Bronchial epithelial cell (primary cell): ENCODE measurements at places on chromosomes 6 and 20. TPM values are rescaled to one million over a fixed set of nuclear protein-coding genes. Genes with fewer than 3 reads are reported as not detected.

Gene UNC5CL
- total RNA-seq, result 0.26 TPM in 2 replicates

Gene TREM2
- total RNA-seq, result 0.53 and 1.9 TPM in 2 replicates

Gene TMEM200A
- 0.26 and 0.79 TPM in 2 replicates for total RNA-seq

Gene GTSF1L
- total RNA-seq, result not detected in 2 replicates

Gene DEF6
- total RNA-seq, result 25.0 and 26.0 TPM in 2 replicates

Gene IMPG1
- total RNA-seq, result not detected in 2 replicates

DNA sequence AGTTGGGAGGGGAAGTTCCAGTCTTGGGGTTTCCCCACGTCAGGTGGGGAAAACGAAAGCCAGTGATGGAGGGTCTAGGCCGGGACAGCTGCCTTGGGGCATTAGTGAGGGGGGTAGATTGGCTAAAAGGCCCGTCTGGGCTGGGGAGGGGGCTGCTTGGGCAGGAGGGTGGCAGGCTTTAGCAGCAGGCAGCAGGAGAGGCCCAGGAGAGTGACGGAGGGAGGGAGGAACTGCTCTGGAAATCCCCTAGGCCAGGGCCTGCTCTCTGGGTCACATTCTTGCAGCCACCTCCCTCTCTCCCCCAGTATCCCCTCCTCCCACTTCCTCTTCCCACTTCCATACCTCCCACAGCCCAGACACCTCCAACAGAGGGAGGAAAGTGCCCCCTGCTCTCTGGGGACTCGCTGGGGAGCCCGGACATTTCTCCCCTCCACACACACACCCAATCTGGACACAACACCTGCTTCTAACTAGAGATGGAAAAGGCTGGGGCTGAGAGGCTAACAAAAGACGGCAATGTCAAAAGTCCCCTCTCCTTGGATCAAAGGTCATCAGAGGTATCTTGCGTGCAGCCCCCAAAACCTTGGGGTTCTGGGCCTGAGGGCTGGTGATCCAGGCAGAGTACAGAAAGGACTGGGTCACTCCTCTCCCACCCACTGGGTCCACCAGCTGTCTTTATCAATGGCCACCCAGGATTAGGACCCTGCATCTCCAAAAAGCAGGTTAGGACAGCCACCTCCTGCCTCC, 1.8 kb downstream of the NFKBIE start:
- no peak for DNase-seq

GRCh38 chr20:54127855-54128574, 45.8 kb downstream of the CYP24A1 start:
- DNase-seq, result peak; percentile 83

DNA sequence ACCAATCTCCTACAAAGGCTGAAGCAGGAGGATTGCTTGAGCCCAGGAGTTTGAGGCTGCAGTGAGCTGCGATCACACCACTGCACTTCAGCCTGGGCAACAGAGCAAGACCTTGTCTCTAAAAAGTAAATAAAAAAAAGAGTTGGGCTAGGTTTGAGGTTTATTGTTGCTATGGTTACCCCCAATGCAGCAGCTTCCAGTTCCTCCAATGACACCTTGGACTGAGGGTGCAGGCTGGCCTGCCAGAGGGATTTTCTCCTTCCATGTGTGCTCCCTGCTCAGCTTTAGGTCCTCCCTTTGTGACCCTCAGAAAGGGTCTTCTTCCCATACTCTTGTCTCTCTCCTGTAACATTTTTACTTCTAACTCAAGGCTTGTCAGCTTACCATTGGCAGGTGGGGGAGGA, 10.6 kb upstream of the TBC1D20 start:
- DNase-seq, result no peak

GRCh38 chr6:128067446-128068118, 166.7 kb upstream of the THEMIS start:
- no peak for DNase-seq

DNA sequence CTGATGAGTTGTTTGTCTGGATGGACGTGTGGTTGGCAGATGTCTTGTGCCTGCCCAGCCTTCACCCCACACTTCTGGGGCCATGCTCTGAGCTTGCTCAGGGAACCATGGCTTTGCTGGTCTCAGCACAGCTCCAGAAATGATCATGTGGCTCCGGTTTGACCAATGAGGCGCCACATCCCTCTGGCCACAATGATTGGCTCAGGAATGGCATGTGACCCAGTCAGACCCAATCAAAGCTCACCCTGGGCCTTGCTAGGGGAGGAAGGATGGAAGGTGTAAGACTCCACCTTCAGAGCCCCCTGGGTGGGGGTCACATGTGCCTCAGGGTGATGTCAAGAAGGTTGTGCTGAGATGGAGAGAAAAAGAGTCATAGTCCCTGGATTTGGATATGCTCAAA, 281.6 kb upstream of the SULF2 start:
- DNase-seq, result no peak

GRCh38 chr6:159512571-159512970, 180.5 kb downstream of the SOD2 start:
- DNase-seq, result no peak

DNA sequence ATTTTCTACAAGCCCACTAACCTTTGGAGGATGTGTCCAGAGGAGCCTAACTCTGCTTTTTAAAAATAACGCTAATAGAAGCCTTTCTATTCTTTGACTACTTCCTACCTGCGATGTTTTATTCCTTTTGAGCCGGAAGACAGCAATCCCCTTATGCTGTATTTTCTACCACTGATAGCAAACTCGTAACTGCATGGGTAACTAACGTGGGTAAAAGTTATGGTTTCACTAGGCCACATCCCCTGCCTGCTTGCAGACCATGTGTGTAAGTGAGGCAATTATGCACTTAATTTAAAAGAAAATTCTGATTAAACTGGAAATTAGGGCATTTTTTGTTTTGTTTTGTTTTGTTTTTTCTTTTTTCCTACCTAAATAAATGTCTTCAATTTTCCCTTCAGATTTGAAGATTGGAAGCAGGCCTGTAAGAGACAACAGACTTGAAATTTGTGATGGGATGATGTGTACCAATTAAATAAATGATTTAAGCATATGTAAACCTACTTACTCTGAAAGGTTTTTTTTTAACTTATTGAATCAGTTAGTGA, 931 bp downstream of the UFL1 start:
- peak; percentile 15 for DNase-seq

GRCh38 chr6:87698547-87699006, 3.5 kb downstream of the AKIRIN2 start:
- DNase-seq, result peak; percentile 79

DNA sequence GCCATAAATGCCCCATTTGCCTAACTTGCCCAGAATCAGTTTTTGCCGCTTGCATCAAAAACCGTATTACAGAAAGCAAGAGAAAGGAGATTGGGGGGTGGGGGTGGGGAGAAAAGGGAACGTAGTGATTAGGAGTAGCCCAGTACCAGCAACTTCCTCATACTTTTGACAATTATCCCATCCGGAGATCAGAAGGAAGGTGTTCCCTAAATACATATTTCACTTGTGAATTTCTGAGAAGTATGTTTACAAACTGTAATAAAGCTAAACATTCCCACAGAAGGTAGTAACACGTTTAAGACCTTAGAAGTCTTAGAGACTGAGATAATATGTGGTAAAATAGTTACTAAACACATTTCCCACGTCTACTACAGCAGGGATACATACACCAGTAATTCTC, 14.5 kb downstream of the PREP start:
- DNase-seq, result peak; percentile 87

GRCh38 chr20:43009532-43009931, 180.2 kb downstream of the PTPRT start:
- no peak for DNase-seq

GRCh38 chr20:56987986-56988385, 278.5 kb downstream of the BMP7 start:
- DNase-seq, result no peak

GRCh38 chr6:41571021-41571780, 25.0 kb downstream of the FOXP4 start:
- peak; percentile 37 for DNase-seq

DNA sequence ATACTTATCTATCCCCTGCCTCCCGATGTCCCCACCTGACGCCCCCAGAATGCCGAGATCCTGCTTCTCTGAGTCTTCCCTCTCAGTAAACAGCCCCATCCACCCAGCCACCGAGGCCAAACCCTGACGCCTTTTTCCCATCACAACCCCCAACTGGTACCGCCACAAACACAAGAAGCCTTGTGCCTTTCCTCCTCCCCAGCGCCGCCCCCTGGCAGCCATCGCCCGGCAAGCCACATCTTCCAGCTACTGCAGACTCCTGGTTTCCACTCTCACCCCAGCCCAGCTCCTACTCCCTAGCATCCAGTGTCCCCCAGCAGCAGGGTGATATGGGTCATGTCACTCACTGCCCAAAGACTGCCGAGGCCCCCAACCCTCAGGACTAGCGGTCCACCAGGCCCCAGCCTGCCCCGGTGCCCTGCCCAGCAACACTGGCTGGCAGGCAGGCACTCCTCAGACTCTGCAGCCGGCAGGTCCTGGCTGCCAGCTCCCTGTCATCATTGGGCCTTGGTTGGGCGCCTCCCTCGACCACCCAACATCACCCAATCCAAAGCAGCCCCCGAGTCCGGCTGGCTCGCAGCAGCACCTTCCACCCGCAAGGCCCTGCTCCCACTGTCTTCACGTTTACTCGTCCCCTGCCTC, 11.2 kb downstream of the TCFL5 start:
- DNase-seq, result no peak

- no peak for DNase-seq
Observed at GRCh38 chr6:132495604-132496079, 17.3 kb downstream of the STX7 start.

- peak; percentile 58 for DNase-seq
Observed at GRCh38 chr6:52499026-52499425, 77.8 kb downstream of the TRAM2 start.

- DNase-seq, result no peak
Observed at GRCh38 chr20:33882481-33882880, 71.3 kb downstream of the CHMP4B start.

DNA sequence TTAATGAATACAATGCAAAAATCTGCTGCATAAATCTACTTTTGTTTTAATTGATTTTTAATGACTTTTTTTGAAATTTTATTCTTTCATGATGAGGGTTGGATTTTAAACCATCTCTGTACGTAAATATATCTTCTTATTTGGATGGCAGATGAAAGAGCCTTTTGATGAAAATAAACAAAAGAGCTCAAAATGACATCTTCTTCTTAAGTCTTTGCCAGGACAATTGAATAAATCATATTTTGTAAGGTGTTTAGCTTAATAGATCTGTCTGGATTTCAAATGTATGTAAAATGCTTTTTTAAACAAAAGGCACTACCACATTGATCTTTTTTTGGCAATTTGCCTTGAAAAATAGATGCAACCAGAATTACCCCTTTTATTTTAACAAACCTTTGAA, 39.3 kb downstream of the KIF6 start:
- no peak for DNase-seq

DNA sequence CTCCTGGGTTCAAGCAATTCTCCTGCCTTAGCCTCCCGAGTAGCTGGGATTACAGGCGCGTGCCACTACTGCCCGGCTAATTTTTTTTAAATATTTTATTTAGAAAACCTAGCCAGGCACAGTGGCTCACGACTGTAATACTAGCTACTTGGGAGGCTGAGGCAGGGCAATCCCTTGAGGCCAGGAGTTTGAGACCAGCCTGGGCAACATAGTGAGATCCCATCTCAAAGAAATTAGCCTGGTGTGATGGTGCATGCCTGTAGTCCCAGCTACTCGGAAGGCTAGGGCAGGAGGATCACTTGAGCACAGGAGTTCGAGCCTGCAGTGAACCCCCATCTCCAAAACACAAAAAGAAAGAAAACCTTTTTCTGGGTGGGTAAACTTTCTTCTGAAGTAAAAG, 2.4 kb downstream of the SLC44A4 start:
- no peak for DNase-seq

DNA sequence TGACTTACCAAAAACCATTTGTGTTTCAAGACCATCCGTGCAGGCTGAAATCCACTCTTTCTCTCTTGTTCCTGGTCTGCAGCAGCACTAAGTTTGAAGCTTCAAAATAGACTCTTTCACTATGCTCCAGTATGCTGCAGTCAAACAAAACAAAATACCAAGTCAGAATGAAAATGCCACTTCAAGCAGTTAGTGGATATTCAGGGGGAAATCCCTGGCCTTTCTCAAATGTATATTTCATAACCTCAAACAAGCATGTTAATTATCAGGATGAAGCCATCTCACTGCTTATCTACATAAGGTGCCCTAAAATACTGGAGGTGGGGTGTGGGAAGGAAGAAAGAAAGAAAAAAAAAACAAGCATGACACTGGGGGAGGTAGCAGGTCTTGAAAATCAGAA, 103.5 kb downstream of the ATXN1 start:
- DNase-seq, result no peak

GRCh38 chr6:157213907-157214565, 109.3 kb downstream of the TMEM242 start:
- no peak for DNase-seq
